T-helper 17 cell (primary cell): ENCODE measurements at places on chromosomes 3 and 15.

- DNase-seq: no peak
Observed at GRCh38 chr3:126338790-126339288, 18.4 kb downstream of the KLF15 start.

- no peak for DNase-seq
Observed at GRCh38 chr3:61236556-61236955, 14.7 kb downstream of the FHIT start.

DNA sequence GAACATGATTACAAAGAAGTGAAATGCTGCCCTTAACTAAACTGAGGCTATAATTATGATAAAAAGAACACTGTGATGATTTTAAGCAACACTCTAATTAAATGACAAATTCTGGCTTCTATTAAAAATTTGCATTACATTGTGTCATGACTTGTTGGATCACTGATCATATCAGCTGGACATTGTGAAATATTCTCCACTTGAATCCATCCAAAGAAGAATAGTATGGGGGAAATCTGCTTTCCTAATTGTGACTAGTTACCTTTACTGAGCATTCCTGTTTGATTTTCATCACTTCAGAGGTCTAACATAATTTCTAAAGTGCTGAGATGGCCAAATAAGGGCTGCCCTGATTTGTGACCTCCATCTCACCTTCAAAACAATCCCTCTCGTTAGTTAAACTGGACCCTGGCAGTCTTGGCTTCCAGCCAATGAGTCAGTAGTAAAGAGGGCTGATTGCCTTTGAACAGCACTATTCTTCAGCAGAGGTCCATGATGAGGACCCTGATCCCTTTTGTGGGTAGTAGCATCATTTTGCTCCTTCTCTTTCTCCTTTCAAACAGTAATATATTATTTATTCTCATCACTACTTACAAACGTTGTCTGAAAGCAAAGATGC, 53.5 kb upstream of the LEKR1 start:
- DNase-seq: no peak

GRCh38 chr3:186492385-186492984, 51.7 kb downstream of the CRYGS start:
- no peak for DNase-seq

DNA sequence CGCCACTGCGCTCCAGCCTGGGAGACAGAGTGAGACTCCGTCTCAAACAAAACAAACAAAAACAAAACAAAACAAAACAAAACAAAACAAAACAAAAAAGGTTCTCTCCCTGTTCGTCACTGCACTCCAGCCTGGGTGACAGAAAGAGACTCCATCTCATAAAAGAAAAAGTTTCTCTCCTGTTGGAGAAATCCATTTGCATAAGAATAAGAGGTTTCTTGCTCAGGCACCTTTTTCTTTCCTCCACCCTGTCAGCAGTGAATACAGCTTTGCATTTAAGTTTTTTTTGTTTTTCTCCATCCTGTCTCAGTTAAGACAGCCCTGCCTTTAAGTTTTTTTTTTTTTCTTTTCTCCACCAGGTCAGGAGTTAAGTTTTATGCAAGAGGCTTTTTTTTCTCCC, 109.5 kb downstream of the DPH6 start:
- DNase-seq: no peak

DNA sequence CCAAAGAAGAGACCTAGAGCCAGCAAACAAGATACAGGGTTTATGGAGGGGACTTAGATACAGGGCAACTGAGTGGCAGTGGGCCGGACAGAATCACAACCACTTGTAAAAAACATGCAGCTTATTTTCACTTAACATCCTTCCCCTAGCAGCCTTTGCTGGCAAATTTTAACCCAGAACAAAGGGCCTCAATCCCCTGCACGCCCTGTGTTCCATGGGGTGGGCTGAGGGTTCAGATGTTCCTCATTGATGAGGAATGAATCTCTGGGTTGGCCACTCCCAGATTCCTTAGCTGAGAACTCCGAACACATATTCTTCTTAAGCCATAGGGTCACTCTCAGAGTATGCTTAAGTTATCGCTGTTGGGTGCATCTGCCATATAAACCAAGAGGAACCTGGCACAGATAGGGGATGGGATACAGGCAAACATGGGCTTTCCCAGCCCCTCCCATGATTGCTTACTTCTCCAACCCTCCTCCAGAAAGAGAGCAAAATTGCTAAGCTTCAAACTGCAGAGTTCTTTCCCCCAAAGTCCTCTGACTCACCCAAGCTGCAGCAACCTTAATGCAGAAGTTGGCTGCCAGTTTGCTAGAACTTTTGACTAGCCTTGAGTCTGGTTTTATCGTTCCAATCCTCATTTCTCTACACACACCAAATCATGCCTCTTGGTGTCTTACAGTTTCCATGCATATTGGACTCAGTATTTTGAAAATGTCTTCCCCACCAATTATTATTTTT, 146.9 kb downstream of the CD47 start:
- DNase-seq: no peak

GRCh38 chr15:101048581-101049030, 129.4 kb downstream of the LRRK1 start:
- no peak for DNase-seq

DNA sequence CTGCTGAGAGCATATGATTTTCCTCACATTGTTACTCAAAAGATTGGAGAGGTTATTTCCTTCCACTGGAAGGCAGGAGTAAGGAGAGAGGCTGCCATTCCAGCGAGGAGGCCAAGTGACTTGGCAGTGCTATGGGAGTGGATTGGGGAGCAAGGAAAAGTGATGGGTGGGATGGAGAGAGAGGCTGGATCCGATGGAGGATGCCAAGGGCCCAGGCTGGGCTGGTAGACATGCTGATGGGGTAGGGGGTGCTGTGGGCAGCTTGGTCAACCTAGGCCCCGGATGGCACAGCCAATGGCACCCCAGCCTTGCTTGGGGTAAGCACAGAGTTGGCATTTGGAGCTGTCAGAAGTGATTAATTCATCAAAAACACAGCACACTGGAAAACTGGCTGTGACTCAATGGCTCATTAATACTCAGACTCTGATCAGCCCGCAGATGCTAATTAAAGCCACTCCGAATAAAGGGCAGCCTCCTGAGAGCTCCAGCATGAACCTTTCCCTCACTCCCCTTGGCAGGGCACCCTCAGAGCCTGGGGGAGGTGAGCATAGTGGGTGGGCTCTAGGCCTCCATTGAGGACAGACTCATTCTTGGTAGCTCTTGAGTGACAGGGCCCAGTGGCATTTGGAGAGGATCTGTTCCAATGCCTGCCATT, 22.1 kb upstream of the SLC6A1 start:
- no peak for DNase-seq

GRCh38 chr3:13553686-13554085, 4.8 kb downstream of the FBLN2 start:
- no peak for DNase-seq

DNA sequence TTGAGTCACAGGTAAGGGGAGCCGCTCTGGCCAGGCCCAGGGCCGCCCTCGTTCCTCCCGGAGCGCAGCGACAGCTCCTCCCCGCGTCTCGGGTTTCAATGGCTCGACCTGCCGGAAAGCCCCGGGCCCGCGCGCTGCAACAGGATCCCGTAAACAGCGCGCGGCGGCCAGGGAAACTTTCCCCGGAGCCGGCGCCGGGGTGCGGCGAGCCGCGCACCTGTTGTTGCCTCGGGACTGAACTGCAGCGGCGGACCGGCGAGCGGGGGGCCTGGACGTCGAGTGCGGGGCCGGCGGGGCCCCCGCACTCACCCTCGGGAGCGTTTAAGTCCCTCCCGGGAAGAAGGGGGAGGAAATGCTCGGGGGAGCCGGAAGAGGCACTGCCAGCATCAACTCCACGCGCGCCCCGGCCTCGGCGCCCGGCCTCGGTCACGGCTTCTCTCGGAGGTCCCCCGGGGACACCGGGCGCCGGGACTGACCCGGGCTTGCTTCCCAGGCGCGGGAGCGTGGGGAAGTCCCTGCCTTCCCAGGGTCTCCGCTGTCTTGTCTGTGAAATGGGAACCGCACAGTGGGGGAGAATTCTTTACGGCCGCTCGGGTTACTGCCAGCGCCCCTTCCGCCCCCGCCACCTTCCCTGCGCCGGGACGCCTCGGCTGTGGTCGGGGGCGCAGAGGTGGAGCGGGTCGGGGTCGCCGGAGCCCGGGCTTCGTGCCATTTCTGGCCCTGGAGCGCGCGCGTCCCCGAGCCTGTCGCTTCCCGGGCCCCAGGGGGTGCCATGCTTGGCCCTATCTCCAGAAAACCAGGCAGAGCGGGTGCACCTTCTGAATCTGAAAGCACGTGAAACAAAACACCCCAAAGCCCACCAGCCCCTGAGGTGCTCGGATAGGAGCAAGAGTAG, 7.5 kb upstream of the PGPEP1L start:
- no peak for DNase-seq

- no peak for DNase-seq
Observed at GRCh38 chr15:28017423-28017924, 81.6 kb downstream of the OCA2 start.

GRCh38 chr15:96130734-96131133, 199.8 kb upstream of the NR2F2 start:
- no peak for DNase-seq

- no peak for DNase-seq
Observed at GRCh38 chr3:53068176-53068575, 22.3 kb upstream of the SFMBT1 start.

DNA sequence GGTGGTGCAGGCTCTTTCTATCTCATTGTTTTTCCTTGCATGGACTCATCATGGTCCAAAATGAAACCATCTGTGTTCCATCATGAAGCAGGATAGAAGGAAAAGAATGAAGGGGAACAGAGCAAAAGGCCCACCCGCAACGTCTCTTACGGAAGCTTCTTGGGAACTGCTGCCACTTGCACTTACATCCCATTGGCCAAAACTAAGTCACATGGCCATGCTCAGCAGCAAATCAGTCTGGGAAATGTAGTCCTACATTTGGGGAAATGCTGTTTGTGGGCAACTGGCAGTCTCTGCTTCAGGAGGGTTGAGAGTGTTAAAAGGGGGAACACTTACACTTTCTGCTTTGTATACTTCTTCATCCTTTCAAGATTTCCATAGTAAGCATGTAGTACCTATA, 191.6 kb downstream of the SV2B start:
- no peak for DNase-seq

- DNase-seq: no peak
Observed at GRCh38 chr15:83565553-83566159, 88.3 kb upstream of the ADAMTSL3 start.

DNA sequence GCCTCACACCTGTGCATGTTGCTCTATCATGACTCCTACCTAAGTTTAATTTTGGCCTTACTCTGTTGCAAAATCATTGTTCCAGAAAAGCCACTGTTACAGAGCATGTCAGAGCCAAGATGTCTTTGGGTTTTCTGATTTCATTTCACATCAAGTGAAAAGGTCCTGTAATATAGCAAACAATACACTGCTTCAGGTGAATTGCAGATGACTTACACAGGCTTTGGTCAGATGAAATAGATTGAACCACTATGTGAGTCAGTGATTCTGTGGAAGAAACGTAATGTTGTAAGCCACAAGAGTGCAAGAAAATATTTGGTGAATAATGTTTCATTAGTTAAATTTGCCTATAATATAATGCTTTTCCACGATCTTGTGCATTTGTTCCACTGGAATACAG, 22.7 kb downstream of the EBLN2 start:
- no peak for DNase-seq

DNA sequence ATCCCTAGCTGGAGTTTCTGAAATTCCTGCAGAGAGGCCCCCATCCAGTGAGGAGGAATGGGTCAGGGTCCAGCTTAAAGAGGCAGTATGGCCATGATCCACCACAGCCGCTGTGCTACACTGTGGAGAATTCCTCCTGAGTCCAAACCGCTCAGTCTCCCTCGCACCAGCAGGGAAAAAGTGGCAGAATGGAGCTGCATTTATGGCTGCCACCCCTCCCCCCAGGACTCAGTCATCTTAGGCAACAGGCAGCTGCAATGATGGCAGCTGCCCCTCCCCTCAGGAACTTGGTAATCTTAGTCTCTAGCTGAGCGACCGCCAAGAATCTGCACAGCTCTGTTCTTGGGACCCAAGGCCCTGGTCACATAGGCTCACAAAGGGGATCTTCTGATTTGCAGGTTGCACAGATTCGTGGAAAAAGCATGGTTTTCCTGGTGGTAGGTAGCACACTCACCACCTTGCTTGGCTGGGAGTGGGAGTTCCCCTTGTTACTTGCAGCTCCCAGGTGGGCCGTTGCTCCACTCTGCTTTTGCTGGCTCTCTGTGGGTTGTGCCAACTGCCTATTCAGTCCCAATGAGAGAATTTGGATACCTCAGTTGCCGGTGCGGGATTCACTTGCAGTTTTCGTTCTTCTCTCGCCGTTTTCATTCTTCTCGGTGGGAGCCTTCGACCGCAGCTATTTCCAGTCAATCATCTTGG, 204.1 kb downstream of the STXBP5L start:
- no peak for DNase-seq

DNA sequence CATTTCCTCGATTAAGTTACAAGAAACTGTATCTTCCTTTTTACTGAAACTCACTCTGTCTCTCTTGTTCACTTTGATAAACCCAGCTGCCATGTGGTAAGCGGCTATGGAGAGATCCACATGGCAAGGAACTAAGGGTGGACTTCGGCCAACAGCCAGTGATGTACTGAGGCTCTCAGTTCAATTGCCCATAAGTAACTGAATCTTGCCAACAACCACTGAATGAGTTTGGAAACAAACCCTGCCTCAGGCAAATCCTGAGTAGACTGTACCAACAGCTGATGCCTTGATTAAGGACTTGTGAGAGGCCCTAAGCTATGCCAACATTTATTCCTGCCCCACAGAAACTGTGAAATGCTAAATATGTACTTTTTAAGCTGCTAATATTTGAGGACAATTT, 433.5 kb downstream of the PLOD2 start:
- DNase-seq: no peak

DNA sequence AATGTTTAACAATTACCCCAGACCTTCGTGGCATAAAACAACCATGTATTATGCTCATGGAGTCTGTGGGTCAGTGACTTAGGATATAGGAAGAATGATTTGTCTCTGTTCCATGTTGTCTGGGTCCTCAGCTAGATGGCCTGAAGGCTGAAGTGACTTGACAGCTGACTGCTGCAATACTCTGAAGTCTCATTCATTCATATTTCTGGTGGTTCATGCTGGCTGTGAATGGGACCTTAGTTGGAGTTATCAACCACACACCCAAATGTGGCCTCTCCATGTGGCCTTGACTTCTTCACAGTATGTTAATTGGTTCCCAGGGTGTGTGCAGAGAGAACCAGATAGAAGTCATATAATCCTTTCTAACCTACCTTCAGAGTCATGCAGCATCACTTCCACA, 145.1 kb upstream of the BFSP2 start:
- no peak for DNase-seq

DNA sequence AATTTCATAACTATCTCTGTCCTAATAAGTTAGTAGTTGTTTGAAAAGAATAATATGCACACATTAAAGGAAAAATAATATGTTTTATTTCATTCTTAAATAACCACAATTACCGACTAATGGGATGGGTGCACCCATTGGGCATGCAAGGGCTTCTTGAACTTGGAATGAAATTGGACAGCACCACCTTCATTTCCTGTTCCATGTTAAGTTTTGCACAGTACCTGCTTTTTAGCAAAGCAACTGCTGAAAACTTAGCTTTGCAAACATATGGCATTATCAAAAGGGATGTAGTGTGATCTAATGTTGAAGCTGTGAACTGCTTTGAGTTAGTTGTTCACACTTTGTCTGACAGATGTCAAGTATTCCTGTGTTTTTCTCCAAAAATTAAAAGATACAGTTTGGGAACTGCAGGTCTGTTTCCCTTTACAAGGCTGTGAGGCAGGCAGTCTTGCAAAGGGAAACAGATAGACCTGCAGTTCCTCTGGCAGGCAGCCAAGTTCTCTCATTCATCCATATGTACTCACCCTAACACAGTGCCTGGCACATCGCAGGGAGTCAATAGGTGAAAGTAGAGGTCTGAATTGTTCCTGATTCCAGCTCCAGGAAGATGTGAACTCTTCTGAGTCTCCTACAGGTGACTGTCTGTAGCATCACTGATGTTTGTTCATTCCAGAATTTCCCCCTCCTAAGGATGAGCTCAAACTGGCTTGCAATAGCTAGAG, 64.3 kb upstream of the GOLGA8B start:
- no peak for DNase-seq
